ENCODE measurements at places on chromosomes 16 and 17. TPM values are rescaled to one million over a fixed set of nuclear protein-coding genes. Genes with fewer than 3 reads are reported as not detected.

Gene MT1G
- not detected for total RNA-seq

Gene ZNF205
- 18.9 TPM for total RNA-seq

Gene CD68
- 0.62 TPM for total RNA-seq

Gene CHST4
- not detected for total RNA-seq

Gene NOXO1
- total RNA-seq: 0.78 TPM

Gene SOST
- total RNA-seq: not detected

Gene DNASE1L2
- 1.7 TPM for total RNA-seq

Gene MMP28
- total RNA-seq: 8.9 TPM

Gene TCAP
- 0.47 TPM for total RNA-seq

Gene TMC8
- total RNA-seq: 0.94 TPM

Gene PLLP
- 1.2 TPM for total RNA-seq

Gene KLHL10
- total RNA-seq: not detected

Gene CCL17
- not detected for total RNA-seq

Gene PYDC1
- 0.78 TPM for total RNA-seq

Gene SMIM22
- total RNA-seq: not detected
